ENCODE measurements at places on chromosomes 7 and 10.

DNA sequence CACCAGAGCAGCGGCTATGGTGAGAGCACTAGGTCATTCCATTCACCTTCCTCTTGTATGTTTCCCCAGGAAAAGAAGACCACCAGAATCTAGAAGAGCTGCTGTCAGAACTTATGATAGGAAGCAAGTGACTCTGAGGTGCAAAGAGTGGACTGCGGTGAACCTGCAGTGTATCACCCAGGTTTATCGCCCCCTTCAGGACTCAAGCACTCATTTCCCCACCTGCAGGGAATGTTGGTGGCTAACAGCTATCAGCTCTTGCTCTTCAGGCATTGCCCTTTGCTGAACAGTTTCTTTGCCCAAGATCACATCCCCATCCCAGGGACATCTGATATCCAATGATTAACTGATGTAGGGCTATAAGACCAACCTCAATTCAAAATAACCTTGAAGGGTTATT, 66.3 kb upstream of the IL6 start:
- no peak for DNase-seq

DNA sequence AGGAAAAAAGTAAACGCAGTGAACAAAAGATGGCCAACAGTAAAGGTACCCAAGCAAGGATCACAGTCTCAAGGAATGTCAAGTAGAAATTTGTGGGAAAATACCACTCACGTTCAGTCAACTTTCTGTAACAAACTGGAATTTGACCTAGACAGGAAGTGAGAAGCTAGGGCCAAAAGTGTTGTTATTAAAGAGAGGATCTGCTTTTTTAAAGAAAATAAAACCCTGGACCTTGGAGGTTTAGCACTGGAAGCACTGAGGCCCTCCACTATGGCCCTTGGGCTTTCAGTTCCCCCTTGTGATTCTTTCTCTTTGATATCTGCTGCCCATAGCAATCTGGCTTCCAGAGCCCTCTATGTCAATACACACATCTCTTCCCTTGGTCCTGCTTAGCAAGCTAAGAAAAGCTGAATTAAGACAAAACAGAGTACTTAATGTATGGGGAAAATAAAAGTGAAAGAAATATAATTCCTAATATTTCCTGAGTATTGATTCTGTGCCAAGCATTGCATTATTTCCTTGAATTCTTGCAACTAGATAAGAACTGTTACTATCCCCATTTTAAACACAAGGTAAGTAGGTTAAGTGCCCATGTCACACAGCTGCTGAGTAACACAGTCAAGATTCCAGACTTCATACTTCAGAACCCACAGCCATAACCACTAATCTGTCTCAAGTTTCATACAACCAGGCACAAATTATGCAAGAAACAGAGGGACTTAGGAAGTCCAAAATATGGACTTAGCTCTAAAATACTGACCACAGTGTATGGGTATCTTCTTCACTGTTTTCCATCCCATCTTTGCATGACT, 2.6 kb upstream of the ZNF438 start:
- DNase-seq, result peak; percentile 81

- peak; percentile 50 for DNase-seq
Measured at GRCh38 chr10:27319752-27320431, 79.3 kb upstream of the ACBD5 start.

DNA sequence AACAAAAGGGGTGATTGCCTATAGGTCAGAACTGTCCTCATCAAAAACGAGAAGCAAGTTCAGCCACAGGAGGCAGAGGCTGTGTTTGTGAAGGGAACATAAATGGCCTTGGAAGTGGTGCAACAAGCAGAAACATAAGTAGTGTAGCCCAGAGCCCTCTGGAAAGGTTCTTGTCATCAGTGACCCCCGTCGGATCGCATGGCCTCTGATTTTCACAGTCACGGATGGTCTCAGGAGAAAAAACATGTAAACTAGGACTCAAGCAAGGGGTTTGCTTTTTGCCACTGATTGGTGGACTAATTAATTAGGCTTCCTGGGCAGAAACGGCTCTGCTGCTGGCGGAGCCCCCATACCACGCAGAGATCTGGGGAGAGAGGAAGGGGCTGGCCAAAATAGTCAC, 496.5 kb upstream of the MKI67 start:
- DNase-seq, result no peak

DNA sequence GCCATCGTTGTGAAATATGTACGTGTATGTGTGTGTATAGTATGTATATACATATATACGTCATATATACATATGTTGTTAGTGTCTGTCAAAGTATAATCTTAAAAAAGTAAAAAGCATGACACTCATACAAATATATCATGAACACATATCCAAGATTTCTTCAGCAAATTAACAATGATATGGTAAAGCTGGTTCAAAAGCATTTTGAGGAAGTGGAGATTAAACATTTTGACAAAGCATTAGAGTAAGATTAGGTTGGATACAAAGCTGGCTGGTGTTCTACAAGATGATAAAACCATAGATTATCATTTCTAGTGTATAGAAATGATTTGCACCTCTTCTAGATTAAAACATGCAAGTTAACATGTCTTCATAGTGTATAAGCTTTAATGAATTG, 771 bp upstream of the NUDCD3 start:
- DNase-seq, result no peak

DNA sequence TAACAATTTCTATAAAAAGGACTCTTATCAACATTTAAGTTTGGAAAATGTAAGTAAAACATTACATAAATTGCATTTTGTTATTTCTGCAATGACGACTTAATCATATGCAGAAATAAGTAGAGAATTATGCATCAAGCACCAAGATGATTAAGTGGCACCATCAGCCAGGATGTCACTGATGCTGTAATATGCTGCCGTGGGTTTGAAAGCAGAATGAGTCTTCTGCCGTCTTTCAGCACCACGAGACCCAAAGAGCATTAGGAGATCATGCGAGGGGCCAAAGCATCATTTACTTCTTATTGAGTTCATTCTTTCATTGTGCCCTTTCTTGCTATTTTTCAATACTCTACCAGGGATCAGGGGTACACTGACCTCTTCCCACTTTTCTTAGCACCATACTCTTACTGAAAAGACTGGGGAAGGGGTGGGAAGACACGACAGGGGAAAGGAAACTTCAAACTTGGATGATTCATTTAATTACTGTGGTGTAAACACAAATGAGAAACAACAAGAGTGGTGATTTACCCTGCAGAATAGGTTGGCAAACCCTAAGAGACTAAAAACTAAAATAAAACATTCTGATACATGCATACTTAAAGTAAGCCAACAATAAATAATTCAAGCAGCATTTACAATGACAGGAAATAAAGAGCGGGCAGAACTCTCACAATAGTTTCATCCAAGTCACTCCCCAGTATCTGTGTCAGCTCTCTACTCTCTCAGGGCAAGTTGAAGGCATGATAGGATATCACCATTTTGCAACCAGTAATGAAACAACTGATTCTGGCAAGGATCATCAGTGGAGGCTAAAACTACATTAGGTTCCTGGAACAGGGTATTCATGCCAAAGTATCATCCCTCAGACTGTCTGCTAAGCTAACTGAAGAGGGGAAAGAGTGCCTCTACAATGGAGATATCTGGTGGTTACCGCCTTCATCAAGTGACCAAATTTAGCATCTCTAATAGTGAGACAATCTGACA, 70.8 kb downstream of the CUL2 start:
- DNase-seq, result no peak

- no peak for DNase-seq
Measured at GRCh38 chr7:158133515-158134271, 453.9 kb downstream of the PTPRN2 start.

DNA sequence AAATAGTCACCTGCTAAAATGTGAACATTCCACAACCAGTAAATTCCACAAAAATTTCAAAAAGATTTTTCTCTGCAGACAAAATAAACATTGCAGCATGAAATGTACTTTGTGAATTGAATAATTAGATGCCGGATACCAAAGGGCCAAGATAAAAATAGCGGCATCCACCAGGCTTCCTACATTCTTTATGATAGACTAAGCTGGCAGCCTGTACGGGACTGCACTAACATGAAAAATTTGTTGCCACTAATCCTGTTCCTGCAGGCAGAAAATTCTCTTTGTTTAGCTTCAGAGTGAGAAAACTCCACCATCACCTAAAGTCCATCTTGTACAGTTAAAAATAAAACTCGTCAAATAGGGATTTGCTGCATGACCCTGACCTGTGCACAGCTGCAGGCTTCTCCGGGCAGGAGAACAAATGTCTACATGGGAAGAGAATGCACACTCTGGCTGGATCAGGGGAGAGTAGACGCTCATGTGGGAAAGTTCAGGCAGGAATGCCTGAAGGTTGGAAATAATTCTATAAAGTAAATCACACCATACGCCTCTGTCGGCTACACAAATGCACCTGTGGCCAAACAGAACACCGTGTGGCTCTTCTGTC, 15.6 kb upstream of the ADO start:
- DNase-seq, result peak; percentile 6

GRCh38 chr7:66535414-66536329, 93.0 kb upstream of the KCTD7 start:
- DNase-seq, result no peak

GRCh38 chr7:50954716-50955115, 172.0 kb upstream of the GRB10 start:
- peak; percentile 46 for DNase-seq

GRCh38 chr7:139659922-139660316, 117.9 kb downstream of the HIPK2 start:
- no peak for DNase-seq

GRCh38 chr7:140506788-140507464, 27.6 kb upstream of the MKRN1 start:
- peak; percentile 30 for DNase-seq

GRCh38 chr7:143284591-143285469, at the start of gene TMEM139:
TSS of gene TMEM139 (plus strand) at chr7:143284958. CDS start at chr7:143285958, 1,000 bp downstream.
- no peak for DNase-seq

GRCh38 chr7:5287802-5288201, 5.1 kb downstream of the SLC29A4 start:
- no peak for DNase-seq

DNA sequence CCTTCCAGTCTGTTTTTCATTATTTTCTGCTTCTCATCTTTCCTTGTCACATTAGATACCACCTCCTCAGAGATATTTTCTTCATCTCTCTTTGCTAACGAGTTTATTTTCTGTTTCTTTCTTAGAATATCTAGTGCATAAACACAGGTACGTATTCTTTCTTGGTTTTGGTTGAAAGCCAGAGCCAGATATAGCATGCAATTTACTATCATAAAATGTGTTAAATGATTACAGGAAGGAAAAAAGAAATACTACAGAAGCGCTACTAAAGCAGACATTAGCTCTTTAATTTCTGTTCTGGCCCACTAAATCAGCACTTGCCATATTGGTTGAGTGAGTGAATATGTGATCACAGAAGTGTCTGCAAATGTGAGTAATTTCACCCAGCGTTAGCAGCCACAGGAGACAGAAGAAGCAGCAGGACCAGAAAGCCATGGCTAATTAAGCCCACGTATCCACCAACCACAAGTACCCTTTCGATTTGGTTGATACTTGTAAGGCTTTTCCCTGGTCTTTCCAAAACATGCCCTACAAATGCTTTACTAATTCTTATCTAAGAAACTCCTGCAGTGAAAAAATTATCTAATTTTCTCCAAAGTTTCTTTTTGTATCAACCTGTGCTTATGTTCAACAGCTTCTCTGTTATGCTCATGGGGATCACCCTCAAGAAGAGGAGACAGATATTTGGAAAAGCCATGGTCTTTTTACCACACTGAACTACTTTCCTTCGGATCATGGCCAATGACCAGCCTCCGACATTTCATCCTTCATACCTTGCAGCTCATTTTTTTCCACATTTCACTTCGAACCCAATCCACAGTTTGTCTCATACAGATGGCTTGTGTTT, 23.1 kb upstream of the MACC1 start:
- peak; percentile 60 for DNase-seq

GRCh38 chr10:112059220-112059619, 124.3 kb downstream of the GPAM start:
- DNase-seq, result no peak

DNA sequence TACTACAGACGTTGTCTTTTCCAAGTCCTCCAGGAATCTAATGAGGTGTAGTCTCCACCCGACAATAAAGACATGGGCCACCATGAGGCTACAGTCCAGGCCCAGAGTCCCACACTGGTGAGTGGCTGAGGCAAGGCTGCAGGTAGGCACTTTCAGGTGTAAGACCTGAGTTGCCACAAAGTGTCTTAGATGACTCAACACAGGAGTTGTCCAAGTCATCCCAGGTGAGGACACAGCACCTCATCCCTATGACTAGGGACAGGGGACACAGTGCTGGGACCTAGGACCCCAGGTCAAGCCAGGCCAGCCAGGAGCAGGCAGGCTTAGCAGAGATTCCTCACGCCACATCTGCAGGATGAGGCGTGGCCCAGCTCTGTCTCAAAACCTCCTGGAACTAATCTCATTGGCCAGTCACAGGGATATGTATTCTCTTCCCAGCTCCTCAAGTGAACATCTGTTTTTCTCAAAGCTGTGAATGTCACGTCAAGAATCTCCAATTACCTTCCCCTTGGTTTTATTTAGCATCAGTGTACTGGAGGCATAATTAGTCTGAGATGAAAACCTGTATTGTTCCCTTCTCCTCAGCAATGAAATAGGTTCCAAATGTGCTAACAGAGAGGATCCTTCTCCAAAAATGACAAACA, 254.6 kb downstream of the GRID1 start:
- no peak for DNase-seq

GRCh38 chr7:44565795-44566559, 7.7 kb downstream of the DDX56 start:
- DNase-seq, result no peak

GRCh38 chr7:118476036-118476435, 251.5 kb downstream of the ANKRD7 start:
- DNase-seq, result no peak

GRCh38 chr7:41107938-41108448, 594.9 kb downstream of the INHBA start:
- peak; percentile 89 for DNase-seq

DNA sequence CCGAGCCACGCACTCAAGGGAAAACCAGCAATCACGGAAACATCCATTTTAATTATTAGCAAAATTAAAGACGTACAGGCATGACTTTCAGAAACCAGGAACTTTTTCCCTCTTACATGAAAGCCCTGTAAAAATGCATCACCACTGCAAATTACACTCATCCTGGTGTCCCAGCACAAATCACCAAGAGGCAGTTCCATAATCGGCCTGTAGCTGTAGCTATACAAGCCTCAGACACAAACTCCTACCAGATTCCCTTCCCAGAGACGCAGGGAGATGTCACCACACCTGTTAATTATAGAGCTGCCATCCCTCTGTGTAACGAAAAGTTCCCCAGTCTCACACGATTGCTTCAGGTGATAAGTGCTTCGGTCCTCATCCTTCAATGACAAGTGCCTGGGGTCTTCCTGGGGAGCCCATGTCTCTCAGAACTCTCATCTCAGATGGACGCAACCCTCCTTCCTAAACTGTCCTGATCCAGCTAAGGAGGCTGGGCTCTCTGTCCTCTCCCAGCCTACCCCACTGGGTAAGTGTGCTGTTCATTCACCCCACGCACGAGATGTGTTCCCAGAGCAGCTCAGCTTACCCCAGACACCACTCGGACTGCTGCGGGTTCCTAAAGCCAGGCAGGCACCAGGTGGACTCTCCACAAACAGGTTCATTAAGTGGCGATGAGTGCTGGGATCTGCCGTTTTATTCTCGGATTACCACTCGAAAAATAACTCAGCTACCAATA, 5.9 kb downstream of the FGFR2 start:
- DNase-seq, result no peak
